Stimulated activated CD8-positive, alpha-beta memory T cell treated with anti-CD3 and anti-CD28 coated beads, Interleukin-7, amount 100 ng/mL, for 1 hour (primary cell): ENCODE measurements at places on chromosomes 1 and 21.

DNA sequence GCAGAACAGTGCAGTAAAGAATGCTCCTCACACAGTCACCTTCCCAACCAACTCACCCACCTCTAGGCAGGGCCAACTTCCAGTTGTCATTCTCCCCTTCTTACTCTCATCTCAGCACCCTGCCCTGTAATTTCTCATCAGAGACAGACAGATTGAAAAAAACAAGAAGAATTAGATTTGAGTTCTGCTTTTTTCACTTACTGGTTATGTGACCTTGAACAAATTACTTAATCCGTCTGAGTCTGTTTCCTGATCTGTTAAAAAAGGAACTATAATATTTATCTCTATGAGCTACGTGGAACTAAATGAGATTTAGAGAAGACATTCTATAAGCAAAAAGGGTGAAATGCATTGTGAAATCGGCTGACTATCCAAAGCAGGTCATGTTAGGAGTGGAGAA lies 330.3 kb downstream of the ZNF326 start:
- no peak for DNase-seq

- no peak for DNase-seq
These were observed 24.8 kb upstream of the EYA3 start for GRCh38 chr1:28113242-28113572.

DNA sequence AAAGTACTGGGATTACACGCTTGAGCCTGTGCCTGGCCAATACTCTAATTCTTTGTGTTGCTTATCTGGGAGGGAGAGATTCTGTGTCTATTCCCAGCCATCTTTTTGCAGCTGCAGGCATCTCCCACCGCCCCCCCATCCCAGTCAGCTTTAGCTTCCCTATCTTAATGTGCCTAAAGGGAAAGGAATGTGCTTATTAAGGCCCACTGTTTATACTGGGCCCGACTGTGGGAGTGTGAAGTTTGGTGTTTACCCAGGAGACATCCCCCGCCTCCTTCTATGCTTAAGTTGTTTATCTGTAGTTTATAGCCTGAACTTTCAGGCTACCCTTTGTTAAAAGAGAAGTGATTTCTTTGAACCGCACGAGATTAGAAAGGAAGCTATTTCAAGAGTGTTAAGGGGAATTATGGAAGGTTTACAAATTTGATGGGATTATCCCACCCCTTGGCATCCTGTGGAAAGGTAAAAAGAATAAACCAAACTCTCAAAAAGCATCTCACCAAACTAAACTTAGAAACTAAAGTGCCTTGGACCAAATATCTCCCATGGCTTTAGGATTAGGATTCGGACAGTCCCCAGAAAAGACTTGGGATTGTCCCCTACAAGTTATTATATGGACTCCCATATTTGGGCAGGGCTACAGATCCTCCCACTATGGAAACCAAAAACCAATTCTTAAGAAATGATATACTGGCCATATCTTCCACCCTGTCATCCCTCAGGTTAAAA lies 25.5 kb upstream of the ZNF496 start:
- no peak for DNase-seq

DNA sequence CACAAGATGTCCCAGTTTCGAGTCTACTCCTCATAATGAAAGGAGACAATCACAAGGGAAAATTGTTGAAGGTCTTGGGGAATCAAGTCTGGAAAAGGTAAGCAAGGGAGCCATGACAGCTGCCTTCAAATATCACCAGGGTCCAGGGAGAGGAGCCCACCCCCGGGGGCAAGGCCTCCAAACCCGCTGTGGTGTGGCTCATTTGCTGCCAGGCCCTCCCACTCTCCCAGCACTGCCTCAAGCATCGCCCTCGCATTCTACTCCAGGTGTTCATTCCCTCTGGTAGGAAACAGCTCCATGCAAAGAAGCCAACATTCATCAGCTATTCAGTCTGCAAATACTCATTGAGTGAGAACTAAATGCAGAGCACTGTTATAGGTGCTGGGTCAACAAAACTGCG lies 8.6 kb downstream of the S100A9 start:
- DNase-seq, result no peak

GRCh38 chr1:200258447-200259375 lies 151.1 kb downstream of the ZNF281 start:
- no peak for DNase-seq

GRCh38 chr21:21156957-21157356 lies 158.7 kb downstream of the NCAM2 start:
- DNase-seq, result no peak

GRCh38 chr21:40658311-40658710 lies 188.6 kb downstream of the DSCAM start:
- DNase-seq, result no peak

GRCh38 chr1:91669584-91670350 lies 169.1 kb downstream of the CDC7 start:
- no peak for DNase-seq

GRCh38 chr1:205443585-205444299 lies 12.1 kb downstream of the BLACAT1 start:
- DNase-seq, result no peak

DNA sequence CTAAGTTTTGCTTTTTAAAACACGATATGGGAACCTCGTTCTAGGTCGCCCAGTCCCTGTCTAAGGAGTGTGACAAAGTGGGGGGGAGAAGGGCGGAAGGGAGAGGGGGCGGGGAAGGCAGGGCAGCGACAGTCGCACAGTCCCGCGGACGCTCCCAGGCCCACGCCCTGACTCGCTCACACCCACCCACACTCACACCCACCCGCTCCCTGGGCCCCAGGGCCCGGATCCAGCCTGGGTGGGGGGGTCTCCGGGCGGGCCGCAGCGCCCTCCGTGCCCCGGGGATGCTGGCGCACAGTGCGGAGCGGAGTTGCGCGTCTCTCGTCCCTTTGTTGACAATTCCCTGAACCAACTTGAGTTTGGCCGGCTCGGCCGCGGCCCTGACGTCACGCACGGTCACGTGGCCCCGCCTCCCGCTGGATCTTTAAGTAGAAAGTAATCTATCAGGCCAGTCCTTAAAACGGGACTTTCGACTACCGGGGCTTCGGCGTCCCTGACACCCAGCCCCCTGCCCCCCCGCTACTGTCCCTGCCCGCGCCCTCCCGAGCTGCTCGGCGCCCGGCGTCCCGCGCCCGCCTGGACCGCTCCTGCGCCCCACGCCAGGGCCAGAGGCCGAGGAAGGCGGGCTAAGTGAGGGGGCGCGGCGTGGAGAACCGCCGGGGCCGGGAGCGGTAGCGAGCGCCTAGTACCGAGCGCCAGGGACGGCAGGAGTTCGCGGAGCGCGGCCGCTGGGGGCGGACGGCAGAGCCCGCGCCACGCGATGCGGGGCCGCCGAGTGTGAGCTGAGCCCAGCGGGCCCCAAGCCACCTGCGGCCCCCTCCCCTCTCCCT lies at the start of gene FOXD3:
FOXD3 (plus strand) TSS at position 454 of the 830 bp plus-strand sequence. CDS start 492 bp downstream, outside the sequence.
- no peak for DNase-seq

- peak; percentile 31 for DNase-seq
These were observed at the start of gene GLUL for GRCh38 chr1:182391362-182392049. TSS of gene GLUL (minus strand) at chr1:182391790. CDS start at chr1:182388737, 3,053 bp downstream.

DNA sequence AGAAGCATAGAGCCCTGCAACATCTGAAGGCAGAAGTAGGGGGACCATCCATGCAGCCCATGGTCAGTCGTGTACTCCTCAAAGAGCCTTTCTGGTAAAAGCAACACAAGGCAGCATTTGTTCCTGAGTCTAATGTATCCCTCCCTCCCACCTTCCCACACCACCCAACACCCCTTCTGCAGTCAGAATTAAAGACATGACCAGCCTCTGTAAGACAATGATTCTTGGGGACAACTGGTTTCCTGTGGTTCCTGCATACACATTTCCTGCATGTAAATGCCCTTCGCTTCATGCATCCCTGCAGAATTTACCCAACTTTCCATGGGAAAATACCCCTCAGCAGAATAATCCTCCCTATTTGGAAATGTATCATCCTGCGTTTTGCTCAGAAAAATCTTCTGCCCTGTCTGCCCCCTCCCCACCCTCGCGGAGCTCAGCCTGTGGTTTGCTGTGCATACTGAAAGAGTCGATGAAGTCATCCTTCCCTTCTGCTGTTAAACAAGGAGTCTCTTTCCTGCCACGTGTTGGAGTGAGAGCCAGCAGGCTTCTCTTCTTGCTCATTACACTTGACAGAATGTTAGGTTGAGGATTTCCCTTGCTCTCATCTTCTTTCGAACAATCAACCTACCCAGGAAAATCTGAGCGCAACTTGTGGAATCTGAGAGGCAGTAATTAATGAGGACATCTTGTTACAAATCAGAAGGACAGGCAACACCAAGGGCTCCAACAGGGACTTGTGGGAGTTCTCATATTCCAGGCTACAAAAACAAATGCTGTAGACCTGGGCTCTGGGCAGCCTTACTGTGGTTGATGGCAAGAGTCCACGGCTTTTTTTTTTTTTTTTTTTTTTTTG lies 4.7 kb downstream of the TNN start:
- DNase-seq, result no peak

- DNase-seq, result no peak
These were observed 6.3 kb upstream of the CAMSAP2 start for GRCh38 chr1:200732438-200732837.

DNA sequence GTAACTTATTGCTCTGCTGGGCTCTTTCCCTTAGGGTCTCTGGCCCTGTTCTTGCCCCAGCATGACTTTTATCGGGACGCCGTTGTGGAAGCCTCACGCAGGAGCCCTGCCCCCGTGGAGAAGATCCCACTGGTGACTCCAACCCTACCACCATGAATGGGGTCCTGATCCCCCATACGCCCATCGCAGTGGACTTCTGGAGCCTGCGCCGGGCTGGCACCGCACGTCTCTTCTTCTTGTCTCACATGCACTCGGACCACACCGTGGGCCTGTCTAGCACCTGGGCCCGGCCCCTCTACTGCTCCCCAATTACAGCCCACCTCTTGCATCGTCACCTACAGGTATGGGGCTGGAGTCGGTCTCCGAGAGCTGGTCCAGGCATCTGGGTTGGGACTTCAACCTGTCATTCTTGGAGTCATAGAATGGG lies 322 bp downstream of the DCLRE1B start:
- DNase-seq, result no peak

DNA sequence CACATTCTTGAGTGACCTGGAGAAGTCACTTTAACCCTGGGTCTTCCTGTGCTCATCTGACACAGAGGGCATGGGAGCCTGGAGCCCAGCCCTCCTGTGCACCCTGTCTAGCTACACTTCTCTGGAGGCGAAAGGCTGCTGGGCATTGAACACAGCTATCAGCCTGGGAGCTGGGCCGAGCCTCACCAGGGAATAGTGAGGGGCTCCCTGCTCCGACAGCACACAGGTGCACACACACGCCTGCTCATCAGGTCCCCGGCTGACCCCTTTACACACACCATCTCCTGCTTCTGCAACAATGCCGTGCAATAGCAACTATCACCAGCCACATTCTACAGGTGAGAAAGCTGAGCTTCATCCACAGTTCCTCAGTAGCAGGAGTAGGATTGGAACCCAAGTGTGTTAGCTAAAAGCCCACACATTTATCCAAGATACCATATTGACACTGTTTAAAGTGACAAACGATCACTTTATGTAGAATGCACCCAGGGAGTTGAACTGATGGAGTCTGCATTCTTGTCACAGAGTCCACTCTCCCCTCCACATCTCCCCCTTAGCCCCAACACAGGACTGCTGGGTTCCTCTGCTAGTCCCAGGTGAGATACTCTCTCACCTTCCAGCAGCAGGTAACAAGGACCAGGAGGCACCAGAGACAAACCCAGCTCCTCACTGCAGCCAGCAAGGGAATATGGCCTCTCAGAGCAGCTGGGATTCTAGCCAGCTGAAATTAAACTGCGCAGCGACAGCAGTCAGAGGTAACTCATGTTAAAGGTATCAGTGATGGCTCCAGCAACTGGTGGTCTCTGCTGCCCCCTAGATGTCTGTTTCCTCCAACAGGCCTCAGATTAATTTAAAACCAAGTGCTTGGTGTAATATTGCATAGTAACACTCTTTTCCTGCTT lies 18.3 kb upstream of the CAPN8 start:
- DNase-seq, result peak; percentile 23

DNA sequence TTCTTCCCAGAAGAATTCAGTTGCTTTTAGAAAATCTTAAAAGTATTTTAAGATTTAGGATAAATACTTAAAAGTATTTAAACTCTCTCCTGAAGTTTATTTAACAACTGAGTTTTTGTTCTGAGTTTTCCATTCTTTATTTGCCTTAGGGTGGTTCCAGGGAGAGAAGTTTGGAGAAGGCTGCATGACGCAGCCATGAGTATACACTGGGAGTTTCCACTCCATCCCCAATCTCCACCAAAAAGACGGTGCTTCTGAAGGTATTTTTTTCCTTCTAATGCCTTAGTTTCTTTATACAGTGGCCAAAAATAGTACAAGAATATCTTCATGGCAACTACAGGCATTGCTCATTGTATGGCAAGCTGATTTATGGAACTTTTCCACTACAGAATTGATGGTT lies 122.7 kb downstream of the ST6GALNAC5 start:
- DNase-seq, result no peak

GRCh38 chr1:231354330-231355020 lies 16.4 kb downstream of the SPRTN start:
- DNase-seq, result no peak

- DNase-seq, result no peak
These were observed 121.7 kb upstream of the COL11A1 start for GRCh38 chr1:103230061-103230460.

DNA sequence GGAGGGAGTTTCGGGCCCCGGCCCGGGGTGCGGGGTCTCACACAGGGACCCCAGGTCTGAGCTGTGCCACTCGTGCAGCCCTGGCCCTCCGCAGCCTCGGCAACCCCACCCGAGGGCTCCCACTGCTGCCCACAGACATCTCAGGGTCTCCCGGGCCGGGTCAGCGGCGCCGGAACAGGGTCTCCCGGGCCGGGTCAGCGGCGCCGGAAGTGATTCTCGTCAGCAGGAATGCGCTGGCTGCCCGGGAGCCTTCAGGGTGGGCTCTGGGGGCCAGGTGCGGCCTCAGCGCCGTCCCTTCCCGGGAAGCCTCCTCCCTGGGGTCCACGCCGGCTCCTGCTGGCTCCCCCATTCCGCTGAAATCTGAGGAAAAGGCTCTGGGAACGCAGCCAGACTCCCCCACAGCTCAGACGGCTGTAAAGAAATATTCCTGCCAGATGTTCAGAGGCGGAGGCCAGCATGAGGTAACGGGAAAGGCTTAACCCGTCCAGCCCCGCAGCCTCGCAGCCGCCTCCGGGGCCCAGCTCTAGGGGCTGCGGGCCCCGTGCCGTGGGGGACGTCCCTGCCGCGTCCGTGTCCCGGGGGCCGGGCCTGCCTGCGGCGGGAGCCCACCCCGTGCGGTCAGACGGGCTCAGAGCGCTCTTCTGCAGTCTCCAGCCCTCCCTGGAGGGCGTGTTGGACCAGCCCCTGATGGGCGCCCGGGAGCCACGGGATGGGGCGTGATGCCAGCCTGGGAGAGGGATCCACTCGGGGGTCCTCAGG lies 8.7 kb upstream of the COL6A1 start:
- no peak for DNase-seq

DNA sequence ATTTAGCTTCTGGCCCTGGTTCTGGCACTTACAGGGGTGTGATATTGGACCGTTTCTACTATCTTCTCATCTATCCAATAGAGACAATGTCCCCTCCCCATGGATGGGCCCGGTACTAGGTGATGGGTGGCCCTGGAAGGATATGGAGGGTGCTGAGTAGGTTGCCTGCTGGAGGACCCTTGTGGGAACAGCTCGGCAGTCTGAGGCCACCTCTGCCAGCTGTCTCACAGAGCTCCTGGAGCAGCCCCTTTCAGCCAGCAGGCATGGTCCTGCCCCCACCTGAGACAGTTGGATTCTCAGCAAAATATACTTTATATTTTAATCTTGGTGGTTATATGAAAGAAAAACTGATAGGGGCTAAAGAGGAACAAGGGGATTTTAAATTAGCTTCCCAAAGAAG lies 101.0 kb upstream of the LMO4 start:
- no peak for DNase-seq
